Neuronal stem cell (in vitro differentiated cells): ENCODE measurements at places on chromosomes 11 and 22.

GRCh38 chr11:65780770-65781151, at the start of gene AP5B1:
Gene AP5B1, minus strand, starts transcription at chr11:65780976. Its CDS starts 385 bp downstream, at chr11:65780591.
- H3K27ac ChIP-seq = no peak within 1 kb of the TSS
- peaks cover 26% of the 10 kb centered on the region for H3K27me3 ChIP-seq
- DNase-seq = peak; percentile 57
- H3K36me3 ChIP-seq = peaks cover 6% of the 10 kb centered on the region

DNA sequence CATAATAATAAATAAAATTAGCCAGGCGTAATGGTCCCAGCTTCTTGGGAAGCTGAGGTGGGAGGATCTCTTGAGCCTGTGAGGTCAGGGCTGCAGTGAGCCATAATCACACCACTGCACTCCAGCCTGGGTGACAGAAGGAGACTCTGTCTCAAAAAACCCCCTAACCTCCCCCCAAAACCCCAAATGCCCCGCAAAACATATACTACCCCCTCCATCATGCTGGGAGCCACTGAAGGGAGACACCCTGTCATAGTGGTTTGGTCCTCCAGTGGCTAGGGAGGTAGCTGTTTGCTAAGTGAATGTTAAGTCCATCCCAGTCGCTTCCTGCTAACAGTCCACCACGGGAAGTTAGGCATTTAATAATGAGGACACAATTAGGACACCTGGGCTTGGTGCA, 125.0 kb downstream of the ABTB2 start:
- no peak overlapping the region for H3K4me3 ChIP-seq
- H3K27ac ChIP-seq = no peak overlapping the region
- H3K4me1 ChIP-seq = peaks cover 17% of the 10 kb centered on the region
- no peak for DNase-seq

DNA sequence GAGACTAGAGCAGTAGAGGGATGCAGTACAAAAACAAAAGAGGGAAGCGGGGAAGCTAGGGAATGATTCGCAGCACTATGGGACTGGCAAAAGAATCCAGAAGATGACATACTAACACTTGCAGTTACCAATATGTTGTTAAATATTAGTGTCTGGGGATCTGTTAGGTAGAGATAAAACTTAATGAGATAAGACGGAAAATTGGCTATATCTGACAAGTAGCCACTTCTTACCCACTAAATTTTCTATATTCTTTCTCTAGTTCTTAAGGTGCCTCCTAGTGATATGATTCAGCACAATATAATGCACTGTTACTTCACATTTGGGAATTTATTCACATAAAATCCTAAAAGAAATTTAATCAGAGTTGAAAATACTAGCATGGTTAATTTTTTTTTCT, 30.8 kb downstream of the CCDC90B start:
- H3K4me3 ChIP-seq = no peak overlapping the region
- DNase-seq = no peak
- H3K36me3 ChIP-seq = peaks cover 8% of the 10 kb centered on the region
- no peaks in the 10 kb centered on the region for H3K27me3 ChIP-seq
- H3K4me1 ChIP-seq = peaks cover 1% of the 10 kb centered on the region

GRCh38 chr11:117870103-117870952, 6.1 kb downstream of the FXYD6 start:
- no peak for DNase-seq
- H3K4me3 ChIP-seq = no peak overlapping the region
- H3K27me3 ChIP-seq = no peaks in the 10 kb centered on the region
- peak overlapping the region; percentile 38 for H3K27ac ChIP-seq

GRCh38 chr11:121587182-121587581, 134.4 kb upstream of the SORL1-AS1 start:
- no peak overlapping the region for H3K27ac ChIP-seq
- H3K4me3 ChIP-seq = no peak overlapping the region

DNA sequence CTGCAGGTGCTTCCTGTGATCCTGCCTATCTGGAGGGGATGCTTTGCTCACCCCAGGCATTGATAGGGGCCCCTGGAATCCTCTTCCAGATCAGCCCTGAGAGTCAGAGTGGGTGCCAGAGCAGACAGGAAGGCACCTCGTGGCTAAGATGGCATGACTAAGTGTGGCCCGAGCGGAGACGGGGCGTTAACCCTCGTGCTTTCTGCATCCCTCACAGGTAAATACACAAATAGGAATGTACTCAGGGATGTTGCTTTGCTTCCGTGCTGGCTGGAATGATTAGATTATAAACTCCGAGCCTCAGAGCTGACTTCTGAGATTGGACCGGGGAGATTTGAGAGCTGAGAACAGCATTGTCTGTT, 312.7 kb upstream of the B3GAT1 start:
- no peaks in the 10 kb centered on the region for H3K36me3 ChIP-seq
- H3K27me3 ChIP-seq = no peaks in the 10 kb centered on the region
- no peak for DNase-seq
- H3K4me1 ChIP-seq = peaks cover 16% of the 10 kb centered on the region
- H3K27ac ChIP-seq = no peak overlapping the region

GRCh38 chr11:96464700-96465307, 75.0 kb downstream of the JRKL start:
- DNase-seq = peak; percentile 59
- no peaks in the 10 kb centered on the region for H3K27me3 ChIP-seq
- no peaks in the 10 kb centered on the region for H3K36me3 ChIP-seq
- no peak overlapping the region for H3K4me3 ChIP-seq

- peaks cover under 1% of the 10 kb centered on the region for H3K36me3 ChIP-seq
- H3K4me3 ChIP-seq = no peak overlapping the region
- no peak for DNase-seq
- H3K27me3 ChIP-seq = no peaks in the 10 kb centered on the region
These were observed 46.4 kb upstream of the HORMAD2 start for GRCh38 chr22:30033901-30034300.

DNA sequence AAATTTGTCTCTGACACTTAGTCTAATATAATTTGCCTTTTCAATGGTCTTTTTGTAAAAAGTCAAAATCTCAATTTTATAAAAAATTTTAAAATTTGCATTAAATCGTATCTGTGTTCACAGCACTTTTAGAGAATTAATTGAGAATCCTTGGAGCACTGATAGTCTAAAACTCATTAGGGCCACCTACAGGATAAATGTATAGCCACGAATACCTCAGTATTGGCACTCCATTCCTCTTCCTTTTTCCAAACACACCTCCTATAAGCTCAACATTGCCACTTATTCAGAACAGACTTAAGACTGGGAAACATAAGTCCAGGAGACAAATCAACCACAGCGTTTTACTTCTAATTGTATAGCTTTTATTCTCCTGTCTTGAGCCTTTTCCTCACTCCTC, 776.0 kb upstream of the ARHGAP42 start:
- no peak overlapping the region for H3K27ac ChIP-seq
- no peaks in the 10 kb centered on the region for H3K36me3 ChIP-seq
- H3K4me1 ChIP-seq = no peaks in the 10 kb centered on the region
- H3K4me3 ChIP-seq = no peak overlapping the region
- no peak for DNase-seq

DNA sequence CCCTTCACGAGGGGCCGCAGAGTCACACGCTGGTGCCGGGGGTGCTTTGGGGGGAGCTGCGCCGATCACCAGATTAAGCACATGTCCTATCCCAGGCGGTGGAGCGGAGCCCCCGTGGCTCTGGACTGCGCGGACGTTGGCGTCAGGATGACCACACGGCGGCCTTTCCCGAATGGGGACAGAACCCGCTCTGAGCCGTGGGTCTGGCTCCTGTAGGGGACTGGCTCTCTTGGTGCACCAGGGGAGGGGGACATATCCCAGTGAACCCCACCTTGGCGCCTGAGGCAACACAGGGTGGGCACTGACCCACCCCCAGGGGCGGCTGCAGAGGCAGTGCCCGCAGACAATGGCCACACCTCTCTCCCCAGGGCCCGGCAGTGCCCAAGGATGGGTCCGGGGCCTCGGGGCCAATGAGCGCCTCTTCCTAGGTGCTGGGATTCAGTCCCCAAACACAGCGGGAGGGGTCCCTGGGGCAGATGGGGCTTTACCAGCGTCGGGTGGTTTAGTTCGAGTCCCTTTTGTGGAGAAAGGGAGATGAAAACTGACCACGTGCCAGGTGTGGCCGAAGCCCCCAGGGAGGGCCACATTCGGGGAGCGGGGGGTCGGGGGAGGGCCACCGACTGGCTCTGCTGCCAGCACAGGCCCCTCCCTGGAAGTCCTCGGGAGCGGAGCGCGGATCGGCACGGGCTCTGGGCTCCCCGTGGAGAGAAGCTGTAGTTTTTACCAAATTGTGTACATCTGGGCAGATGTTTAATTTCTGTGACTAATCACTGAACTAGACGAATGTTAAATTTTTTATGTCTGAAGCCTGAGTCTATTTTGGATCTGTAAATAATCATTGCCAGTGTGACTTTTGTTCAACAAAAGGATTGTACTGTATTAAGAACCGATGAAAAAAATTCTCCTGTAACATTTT, 58.9 kb downstream of the GRAMD4 start:
- no peaks in the 10 kb centered on the region for H3K27me3 ChIP-seq
- H3K27ac ChIP-seq = no peak overlapping the region
- H3K4me3 ChIP-seq = no peak overlapping the region
- H3K36me3 ChIP-seq = peaks cover 18% of the 10 kb centered on the region
- no peak for DNase-seq

- no peaks in the 10 kb centered on the region for H3K36me3 ChIP-seq
- H3K4me1 ChIP-seq = peaks cover 16% of the 10 kb centered on the region
- H3K27ac ChIP-seq = peak overlapping the region; percentile 57
- H3K27me3 ChIP-seq = no peaks in the 10 kb centered on the region
- peak; percentile 89 for DNase-seq
- H3K4me3 ChIP-seq = peak overlapping the region; percentile 78
These were observed 69.0 kb upstream of the SYT13 start for GRCh38 chr11:45354976-45355705.

DNA sequence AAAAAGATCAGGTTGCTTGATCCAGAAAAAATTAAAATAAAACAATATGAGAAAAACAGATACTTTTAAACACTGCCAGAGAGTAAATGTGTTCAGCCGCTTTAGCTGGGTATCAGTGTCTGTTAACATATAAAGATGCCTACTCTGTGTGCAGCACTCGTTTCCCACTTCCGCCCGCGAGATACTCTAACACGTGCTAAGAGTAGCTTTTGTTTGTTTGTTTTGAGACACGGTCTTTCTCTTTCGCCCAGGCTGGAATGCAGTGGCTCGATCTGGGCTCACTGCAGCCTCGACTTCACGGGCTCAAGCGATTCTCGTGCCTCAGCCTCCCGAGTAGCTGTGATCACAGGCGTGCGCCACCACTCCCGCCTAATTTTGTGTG, 531 bp upstream of the MEN1 start:
- H3K27me3 ChIP-seq = no peaks in the 10 kb centered on the region
- peak overlapping the region; percentile 93 for H3K4me3 ChIP-seq
- DNase-seq = no peak
- H3K27ac ChIP-seq = no peak overlapping the region
- peaks cover 7% of the 10 kb centered on the region for H3K4me1 ChIP-seq
- H3K36me3 ChIP-seq = peaks cover 32% of the 10 kb centered on the region

GRCh38 chr11:108405706-108406105, 61.6 kb downstream of the C11orf65 start:
- H3K4me1 ChIP-seq = no peaks in the 10 kb centered on the region
- H3K27ac ChIP-seq = no peak overlapping the region
- no peaks in the 10 kb centered on the region for H3K27me3 ChIP-seq
- no peak overlapping the region for H3K4me3 ChIP-seq

DNA sequence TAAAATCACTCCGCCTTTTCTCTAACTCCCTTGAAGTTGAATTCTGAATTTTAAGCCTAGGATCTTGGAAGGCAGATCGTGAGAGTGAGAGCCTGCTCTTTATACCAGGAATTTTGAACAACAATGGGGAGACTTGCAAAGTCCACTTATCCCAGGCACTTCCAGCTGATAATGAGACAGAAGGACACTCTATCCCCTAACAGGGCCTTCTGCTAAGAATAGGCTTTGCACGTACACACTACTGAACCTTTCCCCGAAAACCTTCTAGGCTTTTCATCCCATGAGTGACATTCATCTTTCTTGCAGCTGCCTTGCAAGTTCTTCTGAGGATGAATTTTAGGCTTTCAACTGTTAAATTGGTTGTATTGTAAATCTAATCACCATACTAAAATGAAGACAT, 44.0 kb upstream of the WT1 start:
- no peak overlapping the region for H3K4me3 ChIP-seq
- peak; percentile 14 for DNase-seq
- H3K27me3 ChIP-seq = no peaks in the 10 kb centered on the region
- no peaks in the 10 kb centered on the region for H3K4me1 ChIP-seq
- H3K36me3 ChIP-seq = no peaks in the 10 kb centered on the region

GRCh38 chr22:31846161-31847115, 92.6 kb downstream of the DEPDC5 start:
- H3K27ac ChIP-seq = no peak overlapping the region
- H3K4me1 ChIP-seq = no peaks in the 10 kb centered on the region
- H3K27me3 ChIP-seq = no peaks in the 10 kb centered on the region
- H3K36me3 ChIP-seq = peaks cover 92% of the 10 kb centered on the region

GRCh38 chr11:66720223-66720898, 8.7 kb downstream of the SPTBN2 start:
- peak overlapping the region; percentile 14 for H3K27ac ChIP-seq
- H3K36me3 ChIP-seq = peaks cover 9% of the 10 kb centered on the region
- peak; percentile 69 for DNase-seq
- H3K4me3 ChIP-seq = no peak overlapping the region
- H3K4me1 ChIP-seq = peaks cover 9% of the 10 kb centered on the region
